ENCODE measurements at places on chromosomes 1 and 21.

GRCh38 chr1:238489006-238489405 is 598.3 kb upstream of the ZP4 start:
- DNase-seq, result no peak

GRCh38 chr1:92903765-92904164 is 57.5 kb downstream of the DIPK1A start:
- DNase-seq, result no peak

DNA sequence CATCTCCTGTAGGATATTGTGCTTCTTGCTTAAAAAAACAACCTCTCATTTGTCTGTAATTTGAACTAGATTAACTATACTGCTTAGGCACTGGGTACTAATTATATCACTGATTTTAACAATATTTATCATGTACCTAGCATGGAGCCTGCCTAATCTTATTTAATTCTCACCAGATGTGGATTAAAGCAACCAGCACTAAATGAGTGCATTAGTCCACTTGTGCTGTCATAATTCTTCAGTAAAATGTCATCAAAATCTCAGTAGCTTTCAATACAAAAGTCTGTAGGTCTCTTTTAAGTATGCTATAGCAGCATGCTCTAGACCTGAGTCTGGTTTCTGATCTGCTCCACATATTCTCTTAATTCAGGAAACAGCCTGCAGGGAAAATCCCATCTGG is 368.1 kb downstream of the NCAM2 start:
- no peak for DNase-seq

GRCh38 chr1:228756457-228756856 is 21.2 kb downstream of the RHOU start:
- no peak for DNase-seq

DNA sequence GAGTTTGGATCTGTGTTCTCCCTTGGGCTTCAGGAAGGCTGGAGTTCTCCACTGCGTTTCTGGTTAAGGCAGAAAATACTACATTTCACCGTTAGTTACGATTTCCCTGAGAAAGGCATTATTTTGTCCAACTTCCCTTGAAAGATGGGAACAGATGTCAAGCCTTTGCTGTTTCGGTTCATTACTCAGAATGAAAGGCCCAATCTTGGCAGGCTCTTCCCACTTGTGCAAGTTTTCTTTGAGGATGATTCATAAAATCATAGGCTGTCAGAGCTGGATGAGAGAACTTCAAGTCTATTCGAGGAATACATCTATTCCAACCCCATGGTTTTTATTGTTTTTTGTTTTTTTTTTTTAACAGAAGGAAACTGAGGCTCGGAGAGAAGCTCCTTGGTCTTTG is 205.2 kb downstream of the GRIK3 start:
- DNase-seq, result no peak

DNA sequence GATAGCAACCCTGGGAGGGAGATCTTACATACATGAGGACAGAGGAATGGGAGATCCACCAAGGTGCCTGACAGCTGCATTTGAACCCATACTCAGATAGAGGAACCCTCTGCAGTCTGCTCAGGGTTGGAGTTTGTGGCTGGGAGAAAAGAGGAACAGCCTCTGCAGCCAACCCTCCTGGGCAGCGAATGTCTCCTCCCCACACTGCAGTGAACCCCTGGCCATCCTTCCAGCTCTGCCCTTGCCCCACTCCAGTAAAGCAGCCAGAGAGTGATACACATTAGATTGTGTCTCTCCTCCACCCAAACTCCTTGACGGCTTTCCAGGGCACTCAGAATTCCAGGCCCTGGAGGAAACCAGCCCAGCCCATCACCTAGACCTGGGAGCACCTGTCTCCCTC is 137.7 kb downstream of the RUNX1 start:
- no peak for DNase-seq
